K562 (cell line): ENCODE measurements at places on chromosomes 5 and 9.

- no peak for DNase-seq
Measured at GRCh38 chr9:40925149-40925548, 203.3 kb downstream of the FOXD4L6 start.

DNA sequence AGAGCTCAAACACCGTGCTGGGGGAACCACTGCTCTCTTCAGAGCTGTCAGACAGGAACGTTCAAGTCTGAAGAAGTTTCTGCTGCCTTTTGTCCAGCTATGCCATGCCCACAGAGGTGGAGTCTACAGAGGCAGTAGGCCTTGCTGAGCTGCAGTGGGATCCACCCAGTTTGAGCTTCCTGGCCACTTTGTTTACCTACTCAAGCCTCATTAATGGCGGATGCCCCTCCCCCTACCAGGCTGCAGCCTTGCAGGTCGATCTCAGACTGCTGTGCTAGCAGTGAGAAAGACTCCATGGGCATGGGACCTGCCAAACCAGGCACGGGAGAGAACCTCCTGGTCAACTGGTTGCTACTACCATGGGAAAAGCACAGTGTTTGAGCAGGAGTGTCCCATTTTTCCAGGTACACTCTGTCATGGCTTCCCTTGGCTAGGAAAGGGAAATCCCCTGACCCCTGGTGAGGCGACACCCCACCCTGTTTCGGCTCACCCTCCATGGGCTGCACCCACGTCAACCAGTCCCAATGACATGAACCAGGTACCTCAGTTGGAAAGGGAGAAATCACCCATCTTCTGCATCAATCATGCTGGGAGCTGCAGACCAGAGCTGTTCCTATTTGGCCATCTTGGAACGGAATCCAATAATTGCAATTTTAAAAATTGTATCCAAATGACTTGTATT lies 246.9 kb upstream of the ADAMTS16 start:
- DNase-seq = no peak

- DNase-seq = no peak
Measured at GRCh38 chr9:35552837-35553236, 52.2 kb upstream of the TESK1 start.

GRCh38 chr5:129963359-129963758 lies 59.1 kb downstream of the CHSY3 start:
- DNase-seq = no peak

GRCh38 chr5:122977319-122977718 lies 59.2 kb downstream of the PPIC start:
- DNase-seq = no peak

DNA sequence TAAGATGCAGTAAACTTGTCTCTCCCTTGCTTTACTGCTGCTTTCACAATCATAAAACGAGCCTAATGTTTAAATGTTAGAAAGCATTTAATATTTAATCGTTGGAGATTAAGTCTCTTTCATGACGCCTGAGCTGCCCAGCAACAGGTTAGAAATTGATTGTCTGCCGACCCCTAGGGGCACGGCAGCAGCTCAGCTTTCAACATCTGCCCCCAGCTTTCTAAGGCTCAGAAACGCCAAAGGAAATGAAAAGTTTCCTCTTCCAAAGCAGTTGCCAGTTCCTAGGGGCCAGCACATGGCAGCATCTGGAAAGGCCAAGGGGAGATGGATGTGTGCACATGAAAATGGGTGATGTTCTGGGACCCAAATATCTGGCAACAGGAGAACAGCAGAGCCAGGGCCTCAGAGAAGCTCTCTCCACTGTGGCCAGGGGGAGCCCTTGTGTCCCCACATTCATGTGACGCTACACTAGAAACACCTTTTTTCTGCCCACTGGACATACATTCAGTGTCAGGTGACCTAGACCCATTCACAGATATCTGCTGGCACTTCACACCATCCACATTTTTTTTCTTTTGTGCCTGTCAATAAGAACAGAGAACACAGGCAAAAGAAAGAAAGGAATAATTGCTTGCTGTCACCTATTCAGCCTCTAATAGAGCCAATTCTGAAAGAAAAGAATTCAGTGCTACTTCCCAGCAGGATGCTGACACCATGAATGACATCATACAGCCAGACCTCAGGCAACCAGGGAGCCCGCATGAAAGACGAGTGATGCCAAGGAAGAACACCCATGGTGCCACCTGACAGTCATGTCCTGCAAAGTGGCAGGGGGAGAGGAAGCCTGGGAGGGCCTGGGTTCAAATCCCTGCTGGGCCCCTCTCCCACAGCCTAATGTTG lies 205.0 kb upstream of the TAS2R1 start:
- no peak for DNase-seq

DNA sequence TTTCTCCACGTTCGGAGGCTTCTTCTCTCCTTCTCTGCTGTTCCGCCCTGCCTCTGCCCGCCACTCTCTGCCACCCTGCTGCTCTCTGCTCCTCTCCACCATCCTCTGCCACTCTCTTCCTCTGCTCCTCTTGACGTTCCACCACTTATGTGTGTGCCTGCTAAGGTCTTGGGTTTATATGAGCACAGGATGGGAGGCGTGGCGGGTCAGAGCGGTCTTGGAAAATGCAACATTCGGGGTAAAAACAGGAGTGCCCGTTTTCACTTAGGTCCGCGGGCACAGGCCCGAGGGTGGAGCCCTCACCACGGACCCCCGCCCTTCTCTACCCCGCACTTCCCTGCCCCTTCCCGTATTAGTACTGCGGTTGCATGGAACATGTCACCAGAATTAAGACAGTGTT lies 114.4 kb upstream of the FBXL7 start:
- DNase-seq = no peak

DNA sequence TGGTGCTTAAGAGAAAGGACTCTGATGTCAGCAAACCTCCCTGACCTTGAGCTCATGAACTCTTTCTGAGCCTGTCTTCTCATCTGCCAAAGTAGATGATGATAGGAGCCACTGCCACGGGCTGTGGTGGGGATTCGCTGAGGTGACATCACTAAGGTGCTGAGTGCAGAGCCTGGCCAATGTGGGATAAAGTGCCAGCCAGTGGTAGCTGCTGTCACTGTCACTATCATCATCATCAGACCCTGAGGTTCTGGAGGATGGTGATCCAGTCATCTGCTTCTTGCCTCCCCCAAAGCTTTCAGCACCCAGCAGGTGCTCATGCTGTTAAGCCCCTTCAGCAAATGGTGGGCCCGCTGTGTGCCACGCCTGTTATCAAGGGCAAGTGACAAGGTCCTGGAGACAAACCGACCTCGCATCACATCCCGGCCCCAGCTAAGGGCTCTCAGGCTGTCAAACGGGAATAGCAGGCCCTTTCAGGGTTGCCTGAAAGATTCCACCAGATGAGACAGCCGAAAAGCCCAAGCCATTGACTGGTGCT lies 6.4 kb downstream of the FPGS start:
- DNase-seq = no peak

- DNase-seq = no peak
Measured at GRCh38 chr9:92164490-92164889, 49.3 kb upstream of the SPTLC1 start.

GRCh38 chr9:107644733-107645463 lies 155.3 kb upstream of the KLF4 start:
- no peak for DNase-seq

GRCh38 chr9:20508242-20508641 lies 114.1 kb downstream of the MLLT3 start:
- no peak for DNase-seq

GRCh38 chr5:163580516-163580915 lies 75.1 kb downstream of the MAT2B start:
- no peak for DNase-seq

GRCh38 chr5:180472269-180472668 lies 21.9 kb upstream of the CNOT6 start:
- DNase-seq = no peak

DNA sequence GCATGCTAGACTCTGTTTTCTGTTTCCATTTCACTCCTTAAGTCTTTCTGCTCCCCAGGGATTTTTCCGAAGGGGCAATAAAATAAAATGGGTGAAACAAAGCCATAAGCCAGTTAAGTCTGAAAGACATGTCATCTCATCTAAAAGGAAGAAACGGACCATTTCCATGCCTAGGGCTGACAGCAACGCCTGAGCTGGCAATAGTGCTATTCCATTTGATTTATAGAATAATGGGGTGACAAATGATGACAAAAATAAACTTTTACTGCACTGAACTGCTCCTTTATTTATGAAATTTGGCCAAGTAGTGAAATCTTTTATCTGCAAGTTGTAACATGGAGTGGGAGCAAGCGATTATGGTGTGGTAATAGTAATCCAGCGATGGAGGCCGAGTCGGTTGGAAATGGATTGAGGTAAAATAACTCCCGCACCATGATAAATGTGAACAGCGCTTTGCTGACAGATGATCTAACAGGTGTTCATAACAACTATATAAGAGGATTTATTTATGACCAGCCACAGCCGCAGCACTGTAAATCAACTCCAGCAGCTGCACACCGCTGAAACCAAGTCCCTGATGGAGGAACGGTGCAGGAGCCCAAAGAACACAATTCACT lies 219.8 kb upstream of the TBCA start:
- no peak for DNase-seq

DNA sequence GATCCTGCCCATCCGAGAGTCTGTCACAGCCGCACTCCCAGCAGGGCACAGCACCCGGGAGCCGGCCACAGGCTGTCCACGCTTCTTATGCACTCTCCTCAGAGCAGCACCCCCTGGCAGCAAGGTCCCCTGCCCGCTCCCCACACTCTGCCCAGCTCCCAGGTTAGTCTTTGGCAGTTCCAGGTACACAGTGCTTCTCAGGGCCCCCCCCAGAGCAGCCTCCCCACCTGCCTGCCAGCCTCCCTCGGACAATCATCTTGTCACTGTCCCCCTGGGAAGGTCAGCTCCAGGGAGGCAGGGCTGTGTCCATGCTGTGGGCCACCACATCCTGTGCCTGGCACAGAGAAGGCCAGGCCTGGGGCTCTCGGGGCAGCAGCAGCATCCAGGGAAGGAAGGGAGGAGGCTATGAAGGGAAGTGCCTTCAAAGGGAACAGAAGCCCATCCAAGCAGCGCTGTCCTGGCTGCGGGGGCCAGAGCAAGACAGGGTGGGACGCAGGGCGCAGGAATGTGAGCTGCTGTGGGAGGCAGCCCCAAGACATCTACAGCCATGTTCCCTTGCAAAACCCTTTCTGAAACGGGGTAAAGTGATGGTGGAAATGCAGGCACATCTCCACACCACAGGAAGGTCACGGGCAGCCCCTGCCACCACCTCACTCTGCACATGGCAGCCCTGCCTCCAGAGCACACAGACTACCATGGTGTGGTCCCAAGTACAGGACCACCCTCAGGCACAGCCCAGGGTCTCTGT lies 68.6 kb upstream of the ADAMTS2 start:
- no peak for DNase-seq
